ENCODE measurements at places on chromosomes 5 and 9.

- DNase-seq = no peak
Observed at GRCh38 chr5:59371525-59372127, 521.9 kb downstream of the PDE4D start.

DNA sequence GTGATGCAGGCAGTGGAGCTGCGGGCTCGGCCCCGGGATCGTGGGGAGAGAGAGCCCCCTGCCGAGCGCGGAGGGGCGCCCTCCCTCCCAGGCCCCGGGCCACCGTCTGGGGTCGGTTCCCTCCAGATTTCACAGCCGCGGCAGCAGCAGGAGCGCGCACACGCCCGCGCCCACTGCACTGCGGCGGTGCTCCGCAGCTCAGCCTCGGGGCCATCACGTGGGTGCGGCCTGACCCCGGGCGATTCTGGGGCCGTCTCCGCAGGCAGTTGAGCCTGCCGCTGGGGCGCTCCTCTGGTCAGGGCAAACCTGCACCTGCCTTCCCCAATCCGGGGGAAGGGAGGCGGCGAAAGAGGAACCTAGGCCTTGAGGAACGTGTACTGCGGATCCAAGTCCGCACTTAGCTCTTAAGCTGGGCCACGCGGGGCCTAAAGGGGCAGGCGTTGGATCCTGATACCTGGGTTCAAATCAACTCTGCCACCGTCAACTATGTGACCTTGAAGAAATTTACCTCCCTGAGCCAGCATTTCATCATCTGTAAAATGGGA, 9.4 kb upstream of the DELE1 start:
- no peak for DNase-seq

DNA sequence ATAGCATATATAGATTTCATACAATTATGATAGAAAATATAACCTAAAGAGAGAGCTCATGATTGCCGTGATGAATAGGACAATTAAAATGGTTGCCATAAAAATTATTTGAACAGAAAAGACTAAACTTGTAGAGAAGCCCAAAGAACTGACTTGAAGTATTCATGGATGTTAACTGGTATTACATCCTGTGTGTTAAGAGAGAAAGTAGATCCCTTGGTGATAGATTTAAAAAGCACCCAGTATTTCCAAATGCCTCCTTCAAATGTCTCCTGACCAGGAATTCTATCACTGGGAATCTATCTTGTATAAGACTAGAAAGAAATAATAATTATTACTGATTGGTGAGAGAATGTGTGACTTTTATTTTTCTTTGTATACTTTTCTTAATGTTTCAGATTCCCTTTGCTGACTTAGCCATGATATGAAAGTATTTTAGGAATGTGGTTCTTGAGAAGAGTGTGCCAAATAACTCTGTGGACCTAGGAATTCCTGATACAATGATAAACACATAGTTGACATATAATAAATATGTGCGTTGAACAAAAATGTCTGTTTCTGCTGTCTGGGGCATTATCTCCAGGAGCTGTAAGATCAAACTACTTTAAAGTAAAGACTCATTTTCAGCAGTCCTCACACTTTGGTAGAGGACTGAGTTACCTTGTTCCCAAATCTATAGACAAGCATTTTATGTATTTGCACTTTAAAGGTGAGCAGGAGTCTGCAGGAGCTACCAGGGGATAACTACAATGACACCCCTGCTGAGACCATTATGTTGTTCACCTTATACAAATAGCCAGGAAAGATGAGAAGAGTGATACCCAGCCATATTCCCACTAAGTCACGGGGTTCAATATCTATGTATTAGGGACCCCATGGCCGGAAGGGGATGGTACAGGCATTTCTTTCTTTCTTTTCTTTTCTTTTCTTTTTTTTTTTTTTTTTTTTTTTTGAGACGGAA, 211.1 kb upstream of the TLE4 start:
- DNase-seq = no peak

GRCh38 chr5:59959330-59959729, 65.8 kb upstream of the PDE4D start:
- DNase-seq = no peak

- DNase-seq = no peak
Observed at GRCh38 chr5:77073667-77074066, 13.4 kb downstream of the ZBED3 start.

GRCh38 chr9:99220011-99220410, 1.7 kb downstream of the ALG2 start:
- DNase-seq = no peak

- DNase-seq = no peak
Observed at GRCh38 chr5:116600876-116601275, 26.3 kb upstream of the SEMA6A start.

DNA sequence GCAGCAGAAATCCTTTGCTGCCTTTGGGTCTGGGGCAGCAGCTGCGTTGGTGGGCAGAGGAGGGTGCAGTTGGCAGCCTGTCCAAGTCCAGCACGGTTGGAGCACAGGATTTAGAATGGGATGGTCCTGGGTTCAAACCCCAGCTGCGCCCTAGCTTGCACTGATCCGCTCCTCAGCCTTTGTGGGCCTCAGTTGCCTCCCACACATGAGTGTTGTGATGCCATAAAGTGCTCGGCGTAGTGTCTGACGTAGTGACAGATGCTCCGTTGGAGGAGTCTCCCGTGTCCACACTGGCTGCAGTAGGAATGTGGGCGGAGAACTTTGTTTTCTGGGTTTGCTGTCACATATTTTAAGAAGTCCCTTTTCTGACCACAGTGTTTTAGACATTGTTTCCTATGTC, 36.0 kb downstream of the SLC46A2 start:
- no peak for DNase-seq

- peak; percentile 20 for DNase-seq
Observed at GRCh38 chr5:96881511-96882115, 5.3 kb downstream of the ERAP2 start.

Measured in AG09309 (cell line).